ENCODE measurements at places on chromosomes 13 and 19. TPM values are rescaled to one million over a fixed set of nuclear protein-coding genes. Genes with fewer than 3 reads are reported as not detected.

GRCh38 chr13:93502987-93503615 is 276.5 kb downstream of the GPC6 start:
- peak; percentile 29 for DNase-seq

The SSC5D gene
- total RNA-seq = 8.4 TPM

The SMAD9 gene
- total RNA-seq = 9.2 TPM

The GTF2F2 gene
- total RNA-seq = 14.4 TPM

GRCh38 chr19:52566588-52566987 is 3.5 kb upstream of the ZNF701 start:
- DNase-seq = no peak

DNA sequence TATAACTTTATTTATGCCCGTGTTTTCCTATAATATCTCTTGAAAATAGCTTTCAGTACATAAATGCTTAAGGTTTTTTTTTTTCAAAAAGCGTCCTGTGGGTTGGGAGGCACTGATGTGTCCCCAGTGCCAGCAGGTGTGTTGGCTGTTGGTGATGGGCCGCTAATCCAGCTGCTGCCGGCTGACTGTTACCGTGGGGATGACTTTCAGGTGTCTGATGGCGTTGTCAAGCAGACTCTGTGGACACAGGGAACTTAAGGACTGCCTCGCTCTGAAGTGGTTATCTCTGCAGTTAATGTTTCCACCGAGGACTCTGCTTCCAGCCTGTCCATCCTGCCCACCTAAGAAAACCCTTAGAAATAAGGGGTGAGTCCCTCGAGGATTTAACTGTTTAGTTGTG is 94.5 kb downstream of the ANKRD10 start:
- no peak for DNase-seq

Measured in lung (tissue), 17 donors.